ENCODE measurements at places on chromosomes 6 and 20.

DNA sequence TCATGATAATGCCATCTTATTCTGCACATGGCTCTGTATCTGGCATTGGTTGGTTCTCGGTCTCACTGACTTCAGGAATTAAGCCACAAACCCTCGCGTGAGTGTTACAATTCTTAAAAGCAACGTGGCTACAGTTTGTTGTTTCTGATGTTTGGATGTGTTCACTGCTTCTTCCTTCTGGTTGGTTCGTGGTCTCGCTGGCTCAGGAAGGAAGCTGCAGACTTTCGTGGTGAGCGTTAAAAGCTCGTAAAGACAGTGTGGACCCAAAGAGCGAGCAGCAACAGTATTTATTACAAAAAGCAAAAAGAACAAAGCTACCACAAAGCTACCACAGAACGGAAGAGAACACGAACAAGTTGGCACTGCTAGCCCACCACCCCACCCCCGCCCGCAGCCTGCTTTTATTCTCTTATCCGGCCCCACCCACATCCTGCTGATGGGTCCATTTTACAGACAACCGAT is 51.1 kb downstream of the MYLIP start:
- no peak for DNase-seq

GRCh38 chr6:145110109-145110508 is 625.2 kb downstream of the EPM2A start:
- DNase-seq, result no peak

DNA sequence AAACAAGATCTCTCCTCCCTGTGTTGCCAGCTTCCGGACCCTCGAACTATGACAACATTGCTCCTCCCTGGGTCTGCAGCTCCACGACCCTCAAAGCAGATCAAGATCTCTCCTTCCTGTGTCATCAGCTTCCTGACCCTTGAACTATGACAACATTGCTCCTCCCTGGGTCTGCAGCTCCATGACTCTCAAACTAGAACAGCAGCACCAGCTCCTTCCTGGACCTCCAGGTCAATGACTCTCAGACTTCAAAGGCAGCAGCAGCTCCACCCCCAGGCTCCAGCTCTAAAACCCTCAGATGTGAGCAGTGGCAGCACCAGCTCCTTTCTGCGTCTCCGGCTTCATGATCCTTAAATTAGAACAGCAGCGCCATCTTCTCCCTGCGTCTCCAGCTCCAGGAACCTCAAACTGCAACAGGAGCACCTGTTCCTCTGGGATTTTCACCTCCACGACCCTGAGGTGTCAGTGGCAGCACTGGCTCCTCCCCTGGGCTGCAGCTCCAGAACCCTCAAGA is 341.0 kb upstream of the SULF2 start:
- no peak for DNase-seq

- peak; percentile 42 for DNase-seq
Measured at GRCh38 chr20:63574156-63574828, at the start of gene HELZ2. Gene HELZ2, minus strand, starts transcription at chr20:63574239. Its CDS starts 1,854 bp downstream, at chr20:63572385.

DNA sequence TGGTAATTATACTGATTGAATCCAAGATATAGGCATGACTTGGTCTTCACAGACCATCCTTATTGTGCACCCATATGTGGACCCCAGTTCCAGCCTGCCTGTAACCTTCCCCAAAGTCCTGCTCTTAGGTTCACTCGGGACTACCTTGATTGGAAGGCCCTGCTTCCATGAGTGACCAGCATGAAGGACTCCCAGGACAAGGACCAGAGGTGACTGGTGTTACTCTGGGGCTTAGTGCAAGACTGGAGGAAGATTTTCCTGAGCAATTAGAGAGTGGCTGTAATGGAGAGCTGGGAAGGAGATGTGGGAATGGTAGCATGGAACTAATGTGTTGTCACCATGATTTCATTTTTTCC is 15.1 kb downstream of the BRD2 start:
- no peak for DNase-seq

GRCh38 chr6:136523196-136523595 is 27.0 kb downstream of the MAP7 start:
- no peak for DNase-seq

GRCh38 chr6:47064274-47064673 is 22.1 kb upstream of the ADGRF1 start:
- DNase-seq, result no peak

DNA sequence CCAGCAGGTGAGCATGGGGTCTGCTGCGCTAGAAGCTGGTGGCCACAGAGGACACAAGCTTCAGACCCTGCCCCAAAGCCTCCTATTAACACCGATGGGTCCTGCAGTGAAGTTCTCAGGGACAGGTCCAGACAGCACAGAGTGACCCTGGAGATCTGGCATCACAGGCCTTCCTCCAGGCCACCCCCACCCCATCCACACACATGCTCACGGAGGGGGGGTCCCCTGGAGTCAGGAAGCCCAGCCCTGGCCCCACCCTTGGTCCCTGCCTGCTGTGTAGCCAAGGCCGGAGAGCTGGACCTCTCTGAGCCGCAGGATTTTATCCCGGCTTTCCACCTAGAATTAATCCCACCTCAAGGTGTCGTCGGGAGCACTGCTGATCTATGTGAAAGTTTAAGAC is 167.3 kb downstream of the TAF4 start:
- DNase-seq, result no peak

DNA sequence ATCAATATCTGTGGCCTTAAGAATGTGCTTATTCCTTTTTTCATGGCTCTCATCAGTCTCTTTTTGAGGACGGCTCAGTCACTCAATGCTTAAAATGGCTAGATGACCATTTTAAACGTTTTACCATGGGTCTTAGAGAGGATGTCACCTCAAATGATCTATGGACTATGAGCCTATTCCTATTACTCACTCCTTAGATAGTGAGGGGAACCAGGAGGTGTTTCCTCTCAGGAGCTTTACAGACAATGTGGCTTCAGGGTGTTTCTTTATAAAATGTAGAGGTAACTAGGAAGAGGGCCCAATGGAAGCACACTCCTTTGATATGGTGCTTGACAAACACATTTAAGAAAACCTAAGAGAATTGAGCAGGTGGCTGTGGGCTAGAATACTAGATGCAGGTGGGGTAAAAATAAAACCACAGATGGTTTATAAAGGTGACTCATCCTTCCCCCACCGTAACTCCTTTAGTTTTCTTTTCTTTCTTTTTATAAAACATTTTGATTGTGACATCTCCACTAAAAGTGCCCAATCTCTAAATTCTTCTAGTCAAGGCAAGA is 1.5 kb upstream of the TMEM200A start:
- DNase-seq, result no peak

- DNase-seq, result no peak
Measured at GRCh38 chr6:26470643-26471042, 12.9 kb downstream of the BTN2A1 start.

GRCh38 chr6:23137611-23138010 is 568.2 kb downstream of the HDGFL1 start:
- no peak for DNase-seq

DNA sequence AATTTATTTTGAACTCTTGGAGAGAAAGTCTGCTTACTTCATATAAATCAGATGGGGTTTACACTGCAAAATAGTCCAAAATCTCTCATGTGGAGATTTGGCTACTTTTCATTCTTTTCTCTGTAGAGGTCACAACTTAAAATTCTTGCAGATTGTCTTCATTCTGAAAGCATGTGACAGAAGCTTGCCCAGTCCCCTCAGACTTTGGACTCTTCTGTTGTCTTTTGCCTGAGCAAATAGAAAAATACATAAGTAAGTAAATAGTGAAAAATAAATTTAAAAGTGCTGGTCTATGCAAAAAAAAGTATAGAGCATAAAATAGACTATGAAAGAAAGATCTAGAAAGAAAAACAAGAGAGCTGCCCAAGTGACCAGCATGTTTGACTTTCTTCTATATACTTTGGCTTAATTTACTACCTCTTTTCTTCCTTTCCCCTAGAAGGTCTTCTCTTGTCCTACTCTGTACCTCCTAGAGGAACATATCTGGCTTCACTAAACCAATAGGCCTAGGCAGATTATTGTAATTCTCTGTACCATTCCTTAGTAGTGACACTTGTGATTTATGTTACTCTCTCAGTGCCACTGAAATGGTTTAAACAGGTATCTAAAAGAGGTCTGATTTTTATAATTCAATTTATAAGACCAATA is 260.9 kb downstream of the TENT5A start:
- no peak for DNase-seq

- peak; percentile 32 for DNase-seq
Measured at GRCh38 chr6:27650620-27651370, 177.9 kb upstream of the ZNF184 start.

DNA sequence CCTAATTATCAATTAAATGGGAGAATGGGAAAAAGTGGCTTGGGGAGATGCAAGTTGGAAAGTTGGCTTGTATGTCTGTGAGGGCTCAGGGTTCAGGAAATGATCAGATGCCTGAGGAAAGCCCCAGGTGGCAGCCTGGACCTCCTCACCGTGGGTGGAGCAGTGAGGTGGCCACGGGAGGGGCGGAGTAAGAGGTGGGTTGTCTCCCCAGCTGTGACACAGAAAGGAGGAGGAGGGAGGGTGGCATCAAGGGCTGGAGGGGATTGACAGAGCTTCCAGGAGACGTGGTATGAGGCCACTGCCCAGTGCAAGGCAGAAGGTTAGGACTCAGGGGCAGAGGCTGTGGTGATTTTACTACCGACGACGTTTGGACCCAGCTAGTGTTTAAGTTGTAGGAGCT is 672.2 kb downstream of the PRKN start:
- DNase-seq, result no peak

- DNase-seq, result no peak
Measured at GRCh38 chr6:150876598-150876997, 11.1 kb downstream of the MTHFD1L start.

GRCh38 chr20:33568378-33568777 is 78.5 kb downstream of the CBFA2T2 start:
- DNase-seq, result no peak

DNA sequence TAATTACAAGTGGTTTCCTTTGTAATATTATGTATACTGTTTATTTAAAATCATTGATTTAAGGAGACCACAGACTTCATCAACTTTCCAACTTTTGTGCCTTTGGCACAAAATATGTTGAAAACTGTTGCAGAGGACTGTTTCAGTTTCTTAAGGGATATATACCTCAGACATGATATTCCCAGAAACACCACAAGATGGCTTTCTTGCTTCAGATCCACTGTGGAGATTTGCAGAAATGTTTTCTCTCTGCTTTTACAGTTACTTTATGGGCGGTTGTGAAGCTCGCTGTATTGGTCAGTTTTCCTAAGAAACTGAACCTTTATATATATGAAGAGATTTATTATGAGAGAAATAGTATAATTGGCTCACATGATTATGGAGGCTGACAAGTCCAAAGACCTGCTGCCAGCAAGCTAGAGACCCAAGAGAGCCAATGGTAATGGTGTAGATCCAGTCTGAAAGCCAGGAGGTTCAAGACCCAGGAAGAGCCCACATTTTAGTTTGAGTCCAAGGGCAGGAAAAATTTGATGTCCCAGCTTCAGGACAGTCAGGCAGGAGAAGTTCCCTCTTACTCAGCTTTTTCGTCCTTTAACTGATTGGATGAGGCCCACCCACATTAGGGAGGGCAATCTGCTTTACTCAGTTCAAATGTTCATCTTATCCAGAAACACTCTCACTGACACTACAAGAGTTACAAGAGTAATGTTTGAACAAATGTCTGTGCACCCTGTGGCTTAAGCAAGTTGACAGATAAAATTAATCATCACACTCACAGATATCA is 12.8 kb downstream of the ME1 start:
- DNase-seq, result no peak

DNA sequence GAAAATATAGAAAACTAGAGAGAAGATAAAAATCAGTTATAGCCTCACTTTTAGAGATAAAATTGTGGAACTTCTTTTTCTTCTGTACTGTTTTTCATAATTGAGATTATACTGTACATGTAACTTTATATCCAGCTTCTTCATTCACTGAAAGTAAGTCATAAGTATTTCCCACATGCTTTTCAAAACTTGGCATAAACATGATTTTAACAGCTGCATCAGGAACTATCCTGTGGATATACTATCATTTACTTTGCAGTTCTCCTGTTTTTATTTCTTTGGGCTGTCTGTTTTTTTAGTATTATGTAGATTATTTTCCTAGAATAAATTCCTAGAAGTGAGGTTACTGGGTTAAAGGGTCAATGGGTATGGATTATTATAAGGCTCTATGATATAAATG is 14.8 kb downstream of the DSTN start:
- DNase-seq, result no peak

GRCh38 chr6:140393665-140394540 is 1019.5 kb upstream of the CITED2 start:
- no peak for DNase-seq

DNA sequence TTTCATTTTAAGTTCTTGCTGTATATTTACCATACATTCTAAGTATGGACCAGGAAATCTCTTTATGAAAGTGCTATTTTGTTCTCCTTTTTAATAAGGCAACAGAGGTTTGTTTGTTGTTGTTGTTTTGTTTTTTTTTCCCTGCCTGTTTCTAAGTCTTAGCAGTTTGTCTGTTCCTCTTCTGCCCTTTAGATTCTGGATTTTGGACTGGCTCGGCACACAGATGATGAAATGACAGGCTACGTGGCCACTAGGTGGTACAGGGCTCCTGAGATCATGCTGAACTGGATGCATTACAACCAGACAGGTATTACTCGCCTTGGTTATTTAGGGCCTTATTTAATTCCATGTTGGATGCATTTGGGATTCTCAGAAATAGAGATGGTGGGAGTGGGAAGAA is 48.0 kb downstream of the MAPK14 start:
- DNase-seq, result no peak

- DNase-seq, result no peak
Measured at GRCh38 chr20:51366155-51366886, 176.2 kb downstream of the NFATC2 start.

GRCh38 chr20:57361517-57361916 is 10.5 kb downstream of the RAE1 start:
- no peak for DNase-seq

DNA sequence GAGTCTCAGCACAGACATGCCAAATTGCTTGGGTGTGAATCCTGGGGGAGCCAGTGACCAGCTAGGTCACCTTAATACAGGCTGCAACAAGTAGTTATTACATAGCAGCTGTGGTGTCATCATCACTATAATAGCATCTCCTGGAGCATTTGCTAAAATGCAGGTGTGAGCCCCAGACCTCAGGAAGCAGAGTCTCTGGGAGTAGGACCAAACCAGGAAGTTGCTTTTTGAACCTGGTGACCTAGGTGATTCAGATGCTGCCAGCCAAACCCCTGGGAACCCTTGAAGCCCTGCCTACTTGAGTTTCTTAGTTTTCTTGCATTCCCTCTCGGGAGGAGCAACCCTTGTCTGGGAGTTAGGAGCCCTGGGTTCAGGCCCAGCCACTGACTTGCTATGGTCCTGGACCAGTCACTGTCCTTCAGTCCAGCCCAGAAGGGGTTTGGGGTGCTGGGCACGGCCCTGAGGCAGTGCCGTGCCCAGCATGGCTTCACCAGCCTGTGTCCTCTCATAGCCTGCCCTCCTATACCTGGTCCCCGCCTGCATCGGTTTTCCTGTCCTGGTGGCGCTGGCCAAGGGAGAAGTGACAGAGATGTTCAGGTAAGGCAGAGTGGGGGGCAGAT is 39.3 kb upstream of the ID1 start:
- no peak for DNase-seq

GRCh38 chr6:69913361-69913760 is 47.0 kb downstream of the COL19A1 start:
- no peak for DNase-seq

- DNase-seq, result no peak
Measured at GRCh38 chr6:139296927-139297326, 5.1 kb upstream of the TXLNB start.
